Activated CD4-positive, alpha-beta T cell treated with anti-CD3 and anti-CD28 coated beads for 24 hours (primary cell): ENCODE measurements at places on chromosomes 16 and 17.

- no peak for DNase-seq
Observed at GRCh38 chr16:82524976-82525375, 101.8 kb upstream of the CDH13 start.

DNA sequence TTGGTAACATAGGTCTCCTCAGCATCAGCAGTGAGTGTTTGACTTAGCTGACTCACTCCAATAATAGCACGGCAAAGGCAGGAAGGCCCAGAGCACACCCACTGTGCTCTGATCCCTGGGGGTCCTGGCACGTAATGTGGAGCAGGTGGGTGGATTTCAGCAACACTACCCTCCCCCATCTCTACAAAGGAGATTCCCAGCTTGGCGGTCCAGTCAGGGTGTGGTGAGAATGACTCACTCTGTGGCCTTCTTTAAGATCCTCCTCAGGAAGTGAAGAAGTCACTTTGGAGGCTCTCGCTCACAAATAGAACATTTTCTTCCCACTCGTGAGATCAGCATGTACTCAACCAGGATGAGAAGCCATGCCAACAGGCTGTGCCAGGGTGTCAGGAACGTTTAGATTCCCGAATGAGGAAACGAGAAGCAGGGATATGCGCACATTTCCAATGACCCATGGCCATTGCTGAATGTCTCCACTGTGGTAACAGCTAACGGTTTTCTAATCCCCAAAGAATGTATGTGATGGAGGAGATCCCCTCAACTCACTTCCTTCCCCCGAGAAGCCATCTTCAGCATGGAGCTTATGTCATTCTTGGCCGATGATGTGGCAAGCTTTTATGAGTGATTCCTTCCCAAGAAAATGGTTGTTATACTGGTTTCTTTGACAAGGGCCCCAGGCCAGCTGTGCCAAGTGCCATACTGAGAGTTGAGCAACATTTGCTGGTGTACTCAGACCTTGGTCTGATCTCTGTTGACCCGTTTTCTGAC is 365.2 kb downstream of the C16orf95 start:
- no peak for DNase-seq

DNA sequence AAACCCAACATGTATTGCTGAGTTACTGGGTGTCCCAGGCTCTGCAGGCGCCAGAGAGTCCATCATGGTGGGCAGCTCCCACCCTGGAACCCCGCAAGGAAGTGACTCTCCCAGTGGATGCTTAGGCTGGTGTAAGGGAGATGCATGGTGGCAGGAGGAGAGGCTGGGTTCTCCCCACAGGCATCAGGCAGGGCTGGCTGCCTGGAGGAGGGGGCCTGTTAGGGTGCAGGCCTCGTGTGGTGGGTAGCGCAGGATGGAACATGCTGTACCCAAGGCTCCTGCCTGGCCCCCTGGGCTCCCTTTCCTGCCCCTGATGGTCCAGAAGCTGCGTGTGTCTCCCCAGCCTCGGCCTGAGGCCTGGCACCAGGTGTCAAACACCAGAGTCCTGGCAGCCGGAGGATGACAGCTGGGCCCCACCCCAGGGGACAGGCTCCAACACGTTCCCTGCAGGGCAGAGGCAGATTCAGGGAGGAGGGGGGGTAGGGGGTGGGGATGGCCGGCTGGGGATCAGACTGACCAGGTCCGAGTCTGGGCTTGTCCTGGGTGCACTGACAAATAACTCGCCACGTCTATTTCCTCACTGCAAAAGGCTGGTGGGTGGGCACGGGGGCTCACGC is 40.2 kb upstream of the CIBAR2 start:
- no peak for DNase-seq

GRCh38 chr17:67041941-67042899 is 2.1 kb upstream of the CACNG1 start:
- no peak for DNase-seq

DNA sequence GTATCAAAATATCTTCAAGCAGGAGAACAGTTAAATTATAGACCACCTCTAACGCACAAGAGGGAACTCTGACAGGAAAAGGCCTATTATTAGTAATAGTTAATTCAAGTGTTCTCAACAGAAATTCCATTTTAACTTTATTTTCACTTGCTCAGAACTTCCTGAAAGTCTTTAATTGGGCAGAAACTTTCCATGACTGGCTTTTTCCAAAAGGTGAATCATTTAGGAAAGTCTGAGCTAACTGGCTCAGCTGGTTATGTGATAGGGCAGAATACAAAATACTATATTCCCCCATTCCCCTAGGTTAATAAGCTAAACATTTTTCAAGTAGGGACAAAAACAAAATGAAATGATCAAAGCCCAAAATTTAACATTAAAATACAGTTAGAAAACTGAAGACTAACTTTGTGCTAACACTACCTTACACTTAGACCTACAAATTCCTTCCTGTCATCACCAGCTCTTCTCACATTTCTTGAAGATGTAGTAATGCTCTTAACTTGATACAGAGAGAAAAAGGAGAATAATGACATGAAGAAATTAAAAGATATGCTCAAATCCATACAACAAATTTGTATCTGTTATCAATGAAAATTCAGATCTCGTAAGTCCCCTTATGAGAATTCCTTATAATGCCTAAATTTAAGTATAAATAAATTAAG is 31.0 kb downstream of the CFDP1 start:
- no peak for DNase-seq

DNA sequence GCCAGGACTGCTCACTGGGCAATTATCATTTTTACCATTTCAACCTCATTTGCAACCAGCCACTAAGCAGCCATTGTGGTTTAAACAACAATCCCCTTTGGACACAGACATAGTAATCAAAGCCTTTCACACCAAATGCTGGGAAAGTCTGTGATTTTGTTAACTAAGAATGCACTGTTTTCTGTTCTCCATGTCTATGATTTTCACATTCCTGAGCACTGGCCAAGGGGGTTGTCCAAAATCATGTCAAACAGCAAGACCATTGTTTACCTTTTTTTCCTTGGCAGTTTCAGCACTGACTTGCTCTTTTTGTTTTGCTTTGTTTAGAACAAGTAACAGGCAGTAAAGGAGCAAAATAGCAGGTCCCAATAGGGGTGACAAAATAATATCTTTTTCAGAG is 106.3 kb upstream of the SIAH1 start:
- no peak for DNase-seq

DNA sequence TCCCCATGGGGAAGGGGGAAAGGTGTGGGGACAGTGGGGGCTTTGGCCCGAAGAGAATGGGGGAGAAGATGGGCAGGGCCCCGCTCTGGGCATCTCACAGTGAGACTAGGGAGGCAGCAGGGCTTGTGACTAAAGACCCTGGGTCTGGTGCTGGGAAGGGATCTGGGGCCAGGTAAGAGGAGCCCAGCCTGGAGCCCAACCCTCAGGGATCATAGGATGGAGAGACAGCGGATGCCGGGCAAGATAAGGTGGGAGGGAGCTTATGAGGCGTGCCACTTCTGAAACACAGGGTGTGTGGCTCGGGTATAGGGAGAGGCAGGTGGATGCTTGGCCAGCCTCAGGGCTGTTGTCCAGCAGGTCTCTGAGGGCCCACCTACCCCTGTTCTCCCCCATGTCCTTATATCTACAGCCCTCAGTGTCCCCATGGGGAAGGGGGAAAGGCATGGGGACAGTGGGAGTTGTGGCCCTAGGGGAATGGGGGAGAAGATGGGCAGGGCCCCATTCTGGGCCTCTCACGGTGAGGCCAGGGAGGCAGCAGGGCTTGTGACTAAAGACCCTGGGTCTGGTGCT is 15.4 kb downstream of the USP6 start:
- DNase-seq, result no peak

DNA sequence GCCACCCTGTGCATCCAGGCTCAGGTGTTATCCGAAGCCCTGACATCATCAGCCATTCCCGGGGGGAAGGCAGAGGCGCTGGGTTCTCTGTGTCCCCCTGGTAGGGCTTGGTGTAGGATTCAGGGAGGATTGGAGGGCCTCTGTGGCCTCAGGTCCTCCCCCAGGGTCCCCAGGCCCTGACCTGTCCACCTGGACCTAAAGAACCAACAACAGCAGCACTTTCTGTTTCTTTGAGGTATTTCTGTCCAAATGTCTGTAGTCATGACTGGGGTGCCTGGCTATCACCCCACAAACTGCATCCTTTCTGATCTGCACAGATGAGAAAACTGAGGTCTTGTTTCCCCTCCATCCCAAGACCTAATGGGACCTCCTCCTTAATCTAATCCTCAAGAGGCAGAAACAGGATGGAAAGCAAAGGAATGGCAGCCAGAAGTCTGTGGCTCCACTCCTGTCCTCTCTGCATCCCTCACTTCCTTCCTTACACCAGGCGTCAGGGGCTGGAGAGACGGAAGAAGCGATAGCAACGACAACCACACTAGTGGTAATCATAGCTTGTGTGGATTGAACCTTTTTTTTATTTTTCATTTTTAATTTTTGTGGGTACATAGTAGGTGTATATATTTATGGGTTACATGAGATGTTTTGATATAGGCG is 11.8 kb downstream of the NLRC5 start:
- DNase-seq, result no peak

GRCh38 chr17:9026741-9027140 is 5.4 kb downstream of the NTN1 start:
- DNase-seq, result no peak

- no peak for DNase-seq
Observed at GRCh38 chr16:89146211-89147005, 25.1 kb upstream of the CDH15 start.

DNA sequence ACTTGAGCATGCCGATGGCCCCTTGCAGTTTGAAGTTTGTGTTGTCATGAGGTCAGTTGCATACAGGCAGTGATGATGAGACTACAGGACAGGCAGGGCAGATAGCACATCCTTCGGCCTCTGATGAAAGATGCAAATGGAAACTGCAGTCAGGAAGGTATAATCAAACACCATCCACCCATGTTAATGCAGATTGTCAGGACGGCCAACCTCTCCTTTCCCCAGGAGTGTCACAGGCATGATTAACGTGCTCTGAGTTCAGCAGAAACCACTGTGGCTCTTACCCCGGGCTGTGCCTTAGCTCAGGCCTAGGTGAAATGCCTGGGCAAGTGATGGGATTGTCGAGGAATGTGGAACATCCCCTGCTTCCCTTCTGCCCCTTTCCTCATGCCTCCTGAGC is 893.5 kb upstream of the RBFOX1 start:
- no peak for DNase-seq

DNA sequence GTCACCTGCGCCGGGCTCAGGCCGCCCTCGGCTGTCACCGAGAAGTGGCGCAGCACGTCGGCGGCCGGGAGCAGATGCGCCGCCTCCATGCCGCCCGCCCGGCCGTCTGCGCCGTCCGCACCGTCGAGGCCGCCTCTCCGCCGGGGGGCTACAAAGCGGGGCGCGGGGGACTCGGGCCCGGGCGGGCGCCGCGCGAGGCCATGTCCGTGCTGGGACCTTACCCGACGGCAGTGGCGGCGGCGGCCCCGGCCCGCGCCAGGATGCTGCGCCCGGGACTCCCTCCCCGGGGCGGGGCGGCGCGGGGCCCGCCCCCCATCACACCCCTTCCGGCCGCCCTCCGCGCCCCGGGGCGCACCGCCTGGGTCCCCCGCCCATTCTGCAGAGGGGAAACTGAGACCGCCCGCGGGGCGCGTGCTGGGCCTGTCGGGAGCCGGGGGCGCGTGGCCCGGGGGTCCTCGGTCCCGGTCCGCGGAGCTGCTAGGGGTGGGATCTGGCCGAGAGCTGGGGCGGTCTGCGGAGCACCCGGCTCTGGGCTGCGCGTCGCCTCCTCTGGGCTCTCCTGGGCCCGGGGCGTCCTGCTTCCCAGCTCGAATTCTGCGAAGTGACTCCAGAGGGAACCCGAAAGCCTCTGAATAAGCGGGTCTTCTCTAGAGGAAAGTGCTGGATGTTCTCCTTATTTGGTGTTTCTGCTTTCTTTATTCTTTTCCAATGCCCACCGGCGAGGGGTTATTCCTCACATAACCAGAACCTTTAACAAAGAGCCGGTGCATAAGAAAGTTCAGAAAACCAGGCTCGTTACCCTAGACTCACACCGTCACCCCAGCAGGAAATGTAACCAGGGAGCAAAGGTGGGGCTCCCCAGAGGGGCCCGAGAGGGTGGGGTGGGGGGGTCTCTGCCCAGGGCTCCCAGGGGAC is at the start of gene ATP2A3:
TSS of gene ATP2A3 (minus strand) at position 235 of the 915 bp plus-strand sequence. CDS start at position 89, 146 bp downstream.
- DNase-seq, result peak; percentile 52

DNA sequence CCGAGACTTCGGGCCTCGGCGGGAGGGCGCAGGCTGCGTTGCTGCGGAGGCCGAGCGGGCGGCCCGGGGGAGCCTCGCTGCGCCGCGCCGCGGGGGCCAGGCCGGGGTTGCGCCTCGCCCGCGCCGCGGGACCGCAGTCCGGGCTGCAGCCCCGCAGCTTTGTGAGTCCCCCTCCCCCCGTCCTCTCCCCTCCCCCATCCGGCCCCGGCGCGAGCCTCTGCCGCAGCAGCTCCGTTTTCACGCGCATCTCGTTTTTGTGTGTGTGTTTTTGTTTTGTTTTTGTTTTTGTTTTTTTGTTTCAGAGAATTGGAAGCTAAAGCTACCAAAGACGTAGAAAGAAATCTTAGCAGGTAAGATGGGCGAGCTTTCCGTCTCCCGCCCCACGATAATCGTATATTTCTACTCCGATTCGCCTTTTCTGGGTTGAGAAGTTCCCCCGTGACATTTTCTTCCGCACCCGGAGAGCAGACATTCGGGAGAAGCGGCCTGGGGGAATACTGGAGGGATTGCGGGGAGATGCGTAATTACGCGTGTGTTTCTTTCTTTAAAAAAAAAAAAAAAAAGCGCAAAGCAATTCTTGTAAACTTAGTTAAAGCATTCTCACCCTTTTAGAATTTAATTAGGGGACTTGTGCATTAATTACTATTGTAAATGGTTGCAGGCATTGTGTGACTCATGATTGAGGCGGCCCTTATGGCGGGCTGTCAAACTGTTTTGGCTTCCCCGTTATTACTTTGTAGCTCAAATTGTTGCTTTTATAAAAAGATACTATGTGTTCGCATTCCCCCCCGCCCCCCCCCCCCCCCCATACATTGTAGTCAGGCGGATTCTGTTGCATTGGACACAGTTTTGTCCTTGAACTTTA is 732 bp downstream of the TNRC6A start:
- DNase-seq, result peak; percentile 14

DNA sequence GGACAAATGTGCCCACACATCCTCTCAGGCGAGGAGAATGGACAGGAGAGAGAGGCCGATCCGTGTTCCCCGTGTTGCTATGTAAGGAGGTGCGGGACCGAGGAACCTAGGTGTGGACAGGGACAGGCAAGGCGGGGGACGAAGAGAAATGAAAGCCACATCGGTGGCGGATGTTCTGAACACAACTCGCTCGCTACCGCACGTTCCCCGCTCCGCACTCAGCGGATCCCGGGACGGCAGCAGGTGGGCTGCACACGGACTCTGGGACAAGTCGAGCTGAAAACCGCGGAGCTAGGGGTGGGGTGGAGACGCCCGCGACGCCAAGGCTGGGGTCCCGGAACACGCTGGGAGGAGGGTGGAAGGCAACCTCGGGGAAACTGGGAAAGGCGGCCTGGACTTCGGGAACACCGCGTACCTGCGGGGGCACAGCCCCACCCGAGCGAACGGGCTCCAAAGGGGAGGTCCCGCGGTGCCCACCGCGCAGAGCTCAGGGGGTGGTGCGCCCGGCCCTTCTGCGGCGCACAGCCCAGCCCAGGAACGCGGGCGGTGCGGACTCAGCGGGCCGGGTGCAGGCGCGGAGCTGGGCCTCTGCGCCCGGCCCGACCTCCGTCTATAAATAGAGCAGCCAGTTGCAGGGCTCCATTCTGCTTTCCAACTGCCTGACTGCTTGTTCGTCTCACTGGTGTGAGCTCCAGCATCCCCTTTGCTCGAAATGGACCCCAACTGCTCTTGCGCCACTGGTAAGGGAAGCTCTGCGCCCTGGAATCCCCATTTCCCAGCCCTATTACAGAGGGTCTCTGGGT is at the start of gene MT1E:
TSS of gene MT1E (plus strand) at position 642 of the 803 bp plus-strand sequence. CDS start at position 713, 71 bp downstream.
- DNase-seq, result peak; percentile 41

- DNase-seq, result no peak
Observed at GRCh38 chr16:1863681-1864460, 8.1 kb downstream of the MEIOB start.

GRCh38 chr16:1150511-1150982 is 2.4 kb upstream of the CACNA1H start:
- no peak for DNase-seq
